ENCODE measurements at places on chromosomes 6 and 20. TPM values are rescaled to one million over a fixed set of nuclear protein-coding genes. Genes with fewer than 3 reads are reported as not detected.
A peak's percentile ranks its signal among the peaks of the same experiment; 100 is the strongest.

Gene TTPAL
- 8.3 TPM for total RNA-seq

- DNase-seq = no peak
These were observed 21.3 kb upstream of the WFDC2 start for GRCh38 chr20:45448270-45448669.

GRCh38 chr6:36504181-36504580 lies 43.1 kb downstream of the STK38 start:
- DNase-seq = no peak

- peak; percentile 88 for DNase-seq
These were observed 32.8 kb downstream of the GFOD1 start for GRCh38 chr6:13454286-13455221.

Gene CD93
- total RNA-seq = 13.6 TPM

- DNase-seq = no peak
These were observed 136.8 kb downstream of the OLIG3 start for GRCh38 chr6:137357263-137357947.

- DNase-seq = no peak
These were observed 202.5 kb upstream of the GMDS start for GRCh38 chr6:2447931-2448330.

DNA sequence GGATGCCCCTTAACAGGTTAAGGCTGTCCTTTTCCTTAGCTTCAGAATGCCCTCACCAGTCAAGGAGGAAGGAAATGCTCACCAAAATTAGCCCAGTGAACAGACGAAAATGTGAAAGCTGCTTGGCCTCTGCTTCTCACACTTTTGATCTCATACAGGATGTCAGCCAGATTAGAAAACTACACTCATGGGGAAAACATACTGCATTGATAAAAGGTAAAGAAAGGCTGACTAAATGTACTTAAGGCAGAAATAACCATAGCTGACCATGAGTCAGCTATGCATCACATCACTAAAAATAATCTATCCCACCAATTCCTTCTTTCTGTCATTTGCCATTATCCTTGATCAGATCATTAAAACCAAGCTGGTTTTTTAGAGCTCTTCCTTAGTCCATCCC lies 198.4 kb upstream of the TENT5A start:
- no peak for DNase-seq

DNA sequence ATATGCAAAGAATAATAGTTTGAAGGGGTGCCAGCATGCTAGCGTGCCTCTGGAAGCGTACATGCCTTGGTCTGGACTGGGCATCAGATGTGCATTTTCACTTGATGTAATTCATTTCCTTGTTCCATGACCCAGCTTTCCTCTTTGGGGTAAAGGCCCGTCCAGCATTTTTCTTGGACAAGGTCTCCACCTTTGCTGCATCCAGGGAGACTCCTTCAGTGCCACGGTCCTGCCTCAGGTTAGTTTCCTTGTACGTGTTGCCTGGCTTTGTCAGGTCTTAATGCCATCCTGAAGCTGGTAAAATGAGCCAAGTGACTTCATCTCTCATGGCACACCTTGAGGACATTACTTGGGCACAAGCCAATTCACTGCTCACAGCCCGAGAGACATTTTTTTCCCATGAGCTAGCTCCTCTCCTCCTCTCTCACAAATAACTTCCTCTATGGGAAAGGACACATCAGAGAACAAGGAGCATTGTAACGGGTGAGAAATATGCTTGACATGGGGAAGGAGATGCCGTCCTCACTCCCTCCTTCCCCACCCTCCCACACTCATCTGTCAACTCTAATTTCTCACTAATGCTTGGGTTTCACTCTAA lies 23.9 kb downstream of the EDN1 start:
- DNase-seq = no peak

- no peak for DNase-seq
These were observed 118.8 kb downstream of the PHACTR3 start for GRCh38 chr20:59723108-59723500.
